ENCODE measurements at places on chromosomes 12 and 14.
A peak's percentile ranks its signal among the peaks of the same experiment; 100 is the strongest.

DNA sequence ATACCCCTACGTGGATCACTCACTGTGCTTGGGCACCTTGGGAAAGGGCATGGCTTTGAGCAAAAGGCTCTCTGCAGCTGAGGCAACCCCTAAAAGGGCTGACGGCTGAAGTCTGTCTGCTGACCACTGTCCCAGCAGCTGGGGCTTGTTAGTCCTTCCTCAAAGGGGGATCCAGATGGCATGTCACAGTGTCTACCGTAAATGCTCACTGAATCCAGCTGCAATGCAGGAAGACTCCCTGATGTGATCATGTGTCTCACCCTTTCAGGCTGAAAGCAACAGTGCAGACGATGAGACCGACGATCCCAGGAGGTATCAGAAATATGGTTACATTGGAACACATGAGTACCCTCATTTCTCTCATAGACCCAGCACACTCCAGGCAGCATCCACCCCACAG, 12.4 kb downstream of the OAS1 start:
- no peak for DNase-seq

- no peak for DNase-seq
Observed at GRCh38 chr14:95229749-95230148, 72.4 kb upstream of the DICER1 start.

DNA sequence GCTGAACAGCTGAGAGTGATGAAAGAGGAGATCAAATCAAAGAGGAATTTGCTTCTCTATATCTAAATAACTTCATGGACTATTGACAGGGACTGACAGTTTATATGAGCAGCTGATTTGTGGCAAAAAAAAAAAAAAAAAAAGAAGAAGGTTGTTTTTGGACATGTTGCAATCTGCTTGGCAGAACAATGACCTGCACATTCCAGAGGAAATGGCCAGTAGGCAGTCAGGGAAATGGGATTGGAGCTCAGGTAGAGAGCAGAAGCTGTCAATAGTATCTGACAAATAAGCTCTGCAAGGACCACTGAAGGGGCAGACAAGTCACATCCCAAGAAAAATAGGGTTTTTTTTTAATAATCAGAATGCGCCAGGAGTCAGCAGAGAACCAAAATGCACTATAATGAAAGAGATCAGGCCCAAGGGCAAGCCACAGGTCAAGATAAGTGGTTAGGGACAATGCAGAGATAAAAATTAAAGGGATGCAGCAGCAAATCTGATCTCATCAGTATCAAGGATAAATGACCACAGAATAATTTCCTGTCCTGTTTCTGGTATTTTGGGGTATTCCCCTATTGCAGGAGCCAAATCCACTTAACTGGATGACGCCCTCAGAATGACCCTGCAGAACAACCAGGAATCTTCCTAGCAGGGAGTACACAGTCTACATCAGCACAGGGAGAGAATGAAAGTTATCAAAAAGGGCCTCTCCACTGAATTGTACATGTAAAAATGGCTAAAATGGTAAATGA, 22.6 kb upstream of the DUSP16 start:
- DNase-seq, result no peak

- no peak for DNase-seq
Observed at GRCh38 chr12:96414637-96415036, 14.4 kb upstream of the CDK17 start.

- DNase-seq, result peak; percentile 73
Observed at GRCh38 chr14:90062127-90062794, 467 bp downstream of the KCNK13 start.

DNA sequence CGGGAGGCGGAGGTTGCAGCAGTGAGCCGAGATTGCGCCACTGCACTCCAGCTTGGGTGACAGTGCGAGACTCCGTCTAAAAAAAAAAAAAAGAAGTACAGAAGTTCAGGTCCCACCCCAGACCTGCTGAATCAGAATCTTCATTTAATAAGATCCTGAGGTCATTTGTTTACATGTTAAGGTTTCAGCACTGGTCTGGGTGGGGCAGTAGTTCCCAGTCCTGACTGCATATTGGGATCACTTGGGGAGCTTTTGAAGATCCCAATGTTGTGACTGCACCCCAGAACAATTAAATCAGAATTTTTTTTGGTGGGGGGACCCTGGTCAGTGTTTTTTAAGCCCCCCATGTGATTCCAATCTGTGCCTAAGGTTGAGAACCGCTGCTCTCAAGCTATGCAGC, 11.7 kb upstream of the COL2A1 start:
- no peak for DNase-seq

DNA sequence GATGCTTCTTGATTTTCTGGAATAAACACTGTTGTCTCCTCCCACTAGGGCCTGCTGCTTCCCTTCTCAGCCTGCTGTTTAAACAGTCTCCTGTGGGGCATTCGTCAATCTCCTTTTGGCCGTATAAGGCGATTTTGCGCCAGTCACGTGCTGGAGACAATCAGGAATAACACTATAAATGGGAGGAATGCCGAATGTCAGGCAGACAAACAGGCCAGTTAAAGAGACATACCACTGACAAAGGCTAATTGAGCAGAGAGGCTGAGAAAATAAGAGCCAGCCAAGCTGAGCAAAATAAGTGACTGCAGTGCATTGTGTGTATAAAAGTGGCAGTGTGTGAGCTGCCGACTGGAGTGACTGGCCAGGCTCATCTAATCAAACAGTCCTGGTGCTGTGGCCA, 23.3 kb downstream of the DMAC2L start:
- DNase-seq, result peak; percentile 75

DNA sequence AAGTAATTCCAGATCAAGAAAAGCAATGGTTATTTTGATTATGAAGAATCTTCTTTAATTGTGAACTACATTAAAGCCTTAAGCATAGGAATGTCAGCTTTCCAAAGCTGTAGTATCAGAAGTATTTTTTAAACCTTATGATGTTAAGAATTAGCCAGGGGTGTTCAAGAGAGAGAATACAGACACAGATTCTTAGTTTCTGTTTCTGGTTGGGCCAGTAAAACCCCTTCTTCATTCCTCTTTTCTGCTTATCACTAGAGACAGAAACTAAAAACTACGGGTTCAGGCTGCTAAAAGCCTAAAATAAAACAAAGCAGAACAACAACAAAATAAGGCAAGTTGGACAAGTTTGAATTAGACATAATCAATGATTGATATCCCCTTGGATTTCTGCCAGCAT, 38.2 kb downstream of the IFT43 start:
- no peak for DNase-seq

GRCh38 chr14:100593751-100594624, 6.8 kb upstream of the BEGAIN start:
- no peak for DNase-seq

DNA sequence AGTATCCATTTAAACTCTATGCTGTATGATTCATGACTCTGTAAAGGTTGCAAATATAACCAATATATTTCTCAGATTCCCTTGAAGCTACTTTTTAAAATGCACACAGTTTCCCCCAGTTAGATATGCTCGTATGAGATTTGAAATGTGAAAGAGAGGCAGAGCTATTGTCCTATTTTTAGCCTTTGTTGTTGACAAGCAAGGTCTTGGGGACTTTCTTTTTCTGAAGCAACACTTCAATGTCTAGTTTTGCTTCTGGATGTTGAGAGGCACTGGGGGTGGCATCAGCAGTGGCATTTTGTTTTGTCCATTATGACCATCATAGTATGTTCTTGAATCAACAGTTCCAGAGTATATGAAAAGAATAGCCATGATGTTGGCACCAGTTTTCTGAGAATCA, 63.4 kb downstream of the ASCL1 start:
- no peak for DNase-seq

DNA sequence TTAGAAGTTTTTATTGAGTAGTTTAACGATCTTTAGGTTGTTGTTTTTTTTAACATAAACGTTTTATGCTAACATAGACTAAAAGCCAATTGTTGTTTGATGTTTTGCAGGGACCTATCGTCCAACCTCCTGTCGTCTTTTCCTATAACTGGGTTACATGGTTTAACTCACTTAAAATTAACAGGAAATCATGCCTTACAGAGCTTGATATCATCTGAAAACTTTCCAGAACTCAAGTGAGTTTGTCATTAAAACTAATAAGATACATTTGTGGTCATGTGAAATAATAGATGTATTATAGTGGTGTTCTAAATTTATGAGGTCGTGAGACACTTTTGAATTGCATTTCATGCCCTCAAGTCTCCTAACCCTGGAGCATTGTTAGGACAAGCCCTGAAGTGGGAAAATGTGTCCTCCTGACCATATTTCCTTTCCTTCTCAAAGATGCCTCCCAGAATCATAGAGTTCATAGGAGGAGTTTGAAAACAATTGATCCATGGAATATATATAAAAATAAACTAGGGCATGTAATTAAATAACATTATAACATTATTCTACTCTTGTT, 84.9 kb downstream of the ZFC3H1 start:
- no peak for DNase-seq

- peak; percentile 87 for DNase-seq
Observed at GRCh38 chr14:104367866-104368750, 211.5 kb upstream of the C14orf180 start.

GRCh38 chr12:59652130-59652529, 56.3 kb downstream of the SLC16A7 start:
- DNase-seq, result no peak

- no peak for DNase-seq
Observed at GRCh38 chr12:75245108-75245507, 35.5 kb upstream of the KCNC2 start.

DNA sequence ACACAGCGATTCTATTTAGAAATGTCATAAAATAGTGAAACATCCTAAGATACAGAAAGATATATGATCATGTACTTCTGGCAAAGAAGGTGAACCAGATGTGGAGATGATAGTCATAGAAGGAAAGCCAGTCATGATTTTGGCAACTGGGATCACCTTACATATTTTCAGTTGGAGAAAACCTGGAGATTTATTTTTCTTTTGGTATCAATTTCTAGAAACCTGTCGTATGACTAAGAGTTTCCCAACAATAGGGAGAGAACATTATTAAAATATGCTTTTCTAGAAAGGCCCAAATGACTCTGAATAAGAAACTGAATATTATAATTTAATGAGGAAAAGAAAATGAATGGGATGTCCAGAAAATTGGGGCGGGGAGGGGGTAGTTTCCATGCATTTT, 396.4 kb downstream of the ZFP36L1 start:
- DNase-seq, result no peak

DNA sequence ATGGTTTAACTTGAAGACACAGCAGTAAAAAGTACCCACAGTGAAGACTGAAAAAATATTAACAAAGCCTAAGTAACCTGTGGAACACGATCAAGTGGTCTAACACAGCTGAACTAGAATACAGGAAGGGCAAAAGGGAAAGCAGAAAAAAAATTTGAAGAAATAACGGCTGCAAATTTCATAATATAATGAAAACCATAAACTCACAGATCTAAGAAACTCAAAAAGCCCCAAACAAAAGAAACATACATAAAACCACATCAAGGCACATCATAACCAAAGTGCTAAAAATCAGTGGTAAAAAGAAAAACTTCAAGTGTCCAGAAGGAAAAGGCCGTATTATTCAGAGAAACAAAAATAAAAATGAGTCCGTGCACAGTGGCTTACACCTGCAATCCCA, 30.9 kb downstream of the SPPL3 start:
- no peak for DNase-seq

GRCh38 chr12:84247931-84248330, 664.7 kb downstream of the SLC6A15 start:
- DNase-seq, result no peak

GRCh38 chr12:29223426-29223825, 74.3 kb downstream of the FAR2 start:
- DNase-seq, result no peak

- DNase-seq, result no peak
Observed at GRCh38 chr12:89244536-89244935, 107.8 kb downstream of the DUSP6 start.
